ENCODE measurements at places on chromosomes 6 and 20.

- DNase-seq = no peak
These were observed 75.7 kb downstream of the BMP7 start for GRCh38 chr20:57190536-57191264.

- no peak for DNase-seq
These were observed 219.2 kb downstream of the C6orf118 start for GRCh38 chr6:165090242-165090641.

- DNase-seq = no peak
These were observed 35.9 kb downstream of the PLCG1 start for GRCh38 chr20:41173161-41173721.

DNA sequence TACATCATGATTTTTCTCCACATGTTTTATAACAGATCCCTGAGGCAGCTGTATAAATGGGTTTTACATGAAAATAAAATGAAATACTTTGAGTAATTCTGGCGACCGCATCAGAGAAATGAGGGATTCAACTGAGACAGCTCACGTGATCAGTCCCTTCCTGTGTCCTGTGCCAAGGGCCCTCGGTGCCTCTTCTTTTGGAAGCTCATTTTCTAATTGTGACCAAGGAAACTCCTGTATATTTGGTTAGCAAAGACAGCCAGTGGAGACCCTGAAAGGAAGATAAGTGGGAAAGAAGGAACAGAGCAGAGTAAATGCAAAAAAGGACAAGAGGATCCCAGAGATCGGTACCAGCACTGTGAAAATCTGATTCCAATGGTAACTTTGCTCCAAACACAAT, 129.9 kb downstream of the FYN start:
- no peak for DNase-seq

DNA sequence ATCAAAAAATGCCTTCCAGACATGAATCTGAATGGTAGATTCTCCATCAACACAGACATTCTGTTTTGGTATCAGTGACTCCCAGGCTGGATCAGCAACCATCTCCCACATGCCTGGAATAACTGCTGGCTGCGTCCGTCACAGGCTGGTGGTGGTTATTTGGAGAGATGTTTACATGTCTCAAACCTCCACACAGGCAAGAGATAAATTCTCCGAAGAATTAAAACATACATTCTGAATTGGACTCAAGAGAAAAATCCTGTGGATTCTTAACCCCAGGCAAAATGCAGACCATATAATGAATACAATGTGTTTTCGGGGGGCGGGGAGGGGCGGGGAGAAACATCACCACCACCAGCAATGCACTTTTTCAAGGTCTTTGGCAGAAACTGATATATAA, 108.2 kb downstream of the THBS2 start:
- no peak for DNase-seq

DNA sequence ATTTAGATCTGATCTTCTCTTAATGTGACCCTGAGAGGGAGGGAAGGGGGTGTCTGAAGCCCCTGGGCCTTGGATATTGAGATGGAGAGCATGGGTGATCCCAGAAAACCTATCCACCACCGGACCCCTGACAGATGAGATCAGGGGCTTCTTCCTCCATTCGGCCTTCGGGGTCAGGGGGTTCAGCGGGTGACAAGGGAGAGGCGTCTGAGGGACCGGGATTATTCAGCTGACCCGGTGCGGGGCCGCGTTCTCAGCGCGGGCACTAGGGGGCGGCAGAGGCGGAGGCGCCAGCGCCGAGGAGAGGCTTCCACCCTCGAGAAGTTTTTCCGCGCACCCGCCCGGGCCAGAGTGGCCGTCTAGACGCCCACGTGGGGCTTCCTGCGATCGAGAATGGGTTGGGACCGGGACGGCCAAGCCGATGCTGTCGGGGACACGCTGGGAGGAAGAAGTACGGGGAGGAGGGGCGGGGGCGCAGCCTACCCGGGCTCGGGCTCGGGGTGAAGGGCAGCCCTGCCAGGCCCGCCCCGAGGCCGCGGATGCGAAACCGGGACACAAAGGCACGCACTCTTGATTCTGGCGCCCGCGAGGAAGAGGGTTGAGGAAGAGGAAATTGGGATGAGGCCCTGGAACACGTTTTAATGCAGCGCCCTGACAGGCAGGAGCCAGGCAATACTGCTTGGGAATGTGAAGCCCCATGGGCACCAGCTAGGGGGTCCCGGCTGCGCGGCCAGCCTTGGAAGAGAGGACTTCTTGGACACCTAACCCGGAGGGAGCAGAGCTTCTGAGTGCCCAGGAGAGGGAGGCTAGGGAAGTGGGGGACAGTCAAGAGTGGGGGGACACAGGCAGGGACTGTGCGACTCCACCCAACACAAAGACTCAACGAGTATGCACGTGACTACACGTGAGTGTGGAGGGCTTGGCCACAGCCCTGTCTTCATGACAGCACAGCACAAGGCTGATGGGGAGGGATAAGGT, 30.6 kb downstream of the COL11A2 start:
- DNase-seq = peak; percentile 26

DNA sequence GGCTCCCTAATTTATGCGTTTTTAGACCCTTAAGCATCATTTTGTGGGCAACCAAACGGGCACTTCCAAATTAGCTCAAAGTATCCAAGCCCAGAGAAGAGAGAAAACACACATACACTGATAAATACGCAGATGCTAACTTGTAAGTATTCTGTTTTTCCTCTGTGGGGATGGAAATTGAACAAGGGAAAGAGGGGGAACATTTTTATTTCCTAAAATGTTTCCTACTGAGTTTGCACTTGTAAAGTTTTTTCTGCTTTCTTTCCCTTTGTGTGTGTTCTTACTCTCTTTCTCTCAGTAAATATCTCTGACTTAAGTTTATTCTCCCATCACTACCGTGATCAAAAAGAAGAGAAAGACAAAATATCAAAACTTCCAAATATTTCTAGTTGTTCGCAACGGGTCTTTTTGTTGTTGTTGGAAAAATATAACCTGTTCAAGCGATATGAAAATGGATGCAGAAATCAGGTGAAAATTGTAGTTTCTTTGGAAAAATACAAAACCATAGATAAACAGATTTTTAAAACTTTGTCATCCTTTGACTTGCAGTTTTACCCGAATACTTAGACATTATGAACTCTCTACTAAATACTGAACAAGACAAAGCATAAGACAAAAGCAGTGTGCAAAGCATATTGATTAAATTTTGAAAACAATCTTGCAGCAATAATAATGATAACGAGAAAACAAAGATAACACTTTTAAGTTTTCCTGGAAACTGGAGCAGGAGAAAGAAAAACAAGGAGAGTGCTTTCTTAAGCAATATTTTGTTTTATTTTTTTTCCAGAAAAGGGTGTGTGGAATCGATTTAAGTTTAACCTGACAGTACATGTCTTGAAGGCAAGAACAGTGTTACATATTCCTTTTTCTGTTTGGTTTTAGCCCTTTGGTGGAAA, 1.0 kb upstream of the NKX2-4 start:
- no peak for DNase-seq

GRCh38 chr20:3629893-3630292, 33.3 kb downstream of the GFRA4 start:
- no peak for DNase-seq

DNA sequence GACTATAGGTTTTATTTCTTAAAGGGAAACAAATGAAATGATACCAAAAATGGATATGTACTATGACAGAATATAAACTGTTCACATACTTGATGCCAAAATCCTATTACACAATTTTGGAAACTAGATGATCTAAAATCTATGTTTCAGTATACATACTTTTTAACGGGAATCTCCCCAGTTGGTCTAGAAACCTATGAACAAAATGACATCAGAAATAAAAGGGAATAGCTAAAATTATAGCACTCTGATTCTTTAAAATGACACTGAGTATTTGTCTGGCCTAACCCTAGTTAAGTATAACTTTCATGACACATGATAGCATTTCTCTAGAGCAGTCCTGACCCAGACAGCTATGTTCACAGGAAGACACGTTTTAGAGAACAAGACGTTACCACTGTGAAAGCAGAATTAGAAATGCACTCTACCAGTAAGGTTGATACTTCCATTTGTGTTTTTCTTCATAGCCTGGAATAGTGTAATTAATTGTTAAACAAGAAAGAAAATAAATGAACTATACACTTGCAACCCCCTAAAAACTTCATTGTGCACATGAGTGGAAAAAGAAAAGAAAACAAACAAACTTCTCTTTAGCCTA, 3.3 kb downstream of the OSER1 start:
- no peak for DNase-seq
